ENCODE measurements at places on chromosomes 6 and 20. TPM values are rescaled to one million over a fixed set of nuclear protein-coding genes. Genes with fewer than 3 reads are reported as not detected.

DNA sequence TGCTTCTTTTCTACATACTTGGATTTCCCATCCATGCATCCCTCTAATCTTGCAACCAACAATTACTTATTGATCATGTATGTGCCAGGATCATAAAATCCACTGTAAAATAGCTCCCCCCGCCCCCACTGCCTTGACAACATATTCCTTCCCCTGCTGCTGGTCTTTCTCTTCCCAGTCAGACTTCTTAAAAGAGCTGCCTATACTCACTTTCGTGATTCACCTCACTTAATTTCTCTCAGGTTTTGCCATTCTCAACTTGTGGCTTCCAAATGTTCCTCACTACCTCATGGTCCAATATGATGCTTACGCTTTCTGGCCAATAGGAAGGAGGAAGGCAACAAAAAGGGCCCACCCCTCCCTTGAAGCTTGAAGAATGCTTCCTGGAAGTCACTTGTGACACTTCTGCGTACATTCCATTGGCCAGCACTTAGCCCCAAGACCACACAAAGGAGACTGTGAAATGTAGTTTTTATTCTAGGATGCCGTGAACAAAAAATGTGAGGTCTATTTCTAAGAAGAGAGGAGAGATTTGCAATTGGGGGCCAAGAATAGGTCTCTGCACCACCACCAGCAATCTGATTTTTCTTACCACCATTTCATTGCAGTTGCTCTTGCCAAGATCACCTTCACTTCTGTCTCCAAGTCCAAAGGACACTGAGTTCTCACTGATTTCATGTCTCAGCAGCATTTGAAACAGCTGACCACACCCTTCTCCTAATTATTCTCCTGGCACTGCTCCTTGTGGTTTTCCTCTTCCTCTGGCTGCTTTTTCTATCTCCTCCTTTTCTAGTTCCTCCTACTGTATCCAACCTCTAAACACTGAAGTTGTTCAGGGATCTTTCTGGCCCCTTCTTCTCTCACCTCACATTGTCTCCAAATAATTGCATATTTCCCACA lies 30.8 kb downstream of the CD164 start:
- no peak overlapping the region for H3K4me3 ChIP-seq
- no peak for DNase-seq
- H3K27ac ChIP-seq: no peak overlapping the region
- peaks cover 30% of the 10 kb centered on the region for H3K36me3 ChIP-seq
- peaks cover 8% of the 10 kb centered on the region for H3K4me1 ChIP-seq

The CAP2 gene
- total RNA-seq: not detected

GRCh38 chr6:106586815-106587415 lies 42.4 kb downstream of the RTN4IP1 start:
- H3K27ac ChIP-seq: no peak overlapping the region
- H3K36me3 ChIP-seq: peaks cover 9% of the 10 kb centered on the region
- no peak overlapping the region for H3K4me3 ChIP-seq
- no peaks in the 10 kb centered on the region for H3K27me3 ChIP-seq

DNA sequence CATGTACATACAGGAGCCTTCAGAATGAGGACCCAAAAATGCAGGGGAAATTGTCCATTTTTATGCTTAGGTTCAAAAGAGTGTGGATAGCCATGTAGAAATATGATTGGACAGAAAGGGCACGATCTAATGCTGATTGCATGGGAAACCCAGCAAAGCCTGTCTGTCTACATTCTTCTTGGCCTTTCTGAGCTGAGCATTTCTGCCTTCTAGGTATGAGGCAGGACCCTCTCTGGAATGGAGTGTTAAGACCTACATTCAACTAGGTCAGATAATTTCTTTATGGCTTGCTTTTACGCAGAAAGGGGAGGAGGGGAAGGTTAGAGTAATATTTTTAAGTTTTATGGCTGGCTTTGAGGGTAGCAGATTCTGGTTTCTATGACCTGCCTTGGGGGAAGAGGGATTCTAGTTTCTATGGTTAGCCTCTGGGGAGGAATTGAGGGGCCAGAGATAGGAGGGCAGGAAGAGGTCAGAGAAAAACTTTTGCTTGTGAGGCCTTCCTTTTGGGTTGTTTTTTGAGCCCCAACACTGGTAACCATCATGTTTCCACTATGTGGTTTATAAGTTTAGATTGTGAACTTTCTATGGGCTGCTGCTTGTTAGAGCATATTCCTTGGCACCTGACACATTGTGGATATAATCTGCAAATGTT lies 63.5 kb downstream of the LYRM2 start:
- peaks cover 31% of the 10 kb centered on the region for H3K4me1 ChIP-seq
- no peaks in the 10 kb centered on the region for H3K36me3 ChIP-seq
- H3K27ac ChIP-seq: peak overlapping the region; percentile 59
- DNase-seq: no peak
- no peak overlapping the region for H3K4me3 ChIP-seq

GRCh38 chr6:87522686-87523085 lies 49.9 kb downstream of the SLC35A1 start:
- DNase-seq: no peak
- H3K27ac ChIP-seq: no peak overlapping the region
- H3K4me1 ChIP-seq: no peaks in the 10 kb centered on the region
- no peak overlapping the region for H3K4me3 ChIP-seq
- no peaks in the 10 kb centered on the region for H3K27me3 ChIP-seq

- H3K36me3 ChIP-seq: no peaks in the 10 kb centered on the region
- H3K4me3 ChIP-seq: no peak overlapping the region
- no peak overlapping the region for H3K27ac ChIP-seq
- no peak for DNase-seq
- H3K4me1 ChIP-seq: no peaks in the 10 kb centered on the region
Measured at GRCh38 chr6:23218751-23219150, 649.4 kb downstream of the HDGFL1 start.

The TXLNB gene
- total RNA-seq: 0.37 TPM

DNA sequence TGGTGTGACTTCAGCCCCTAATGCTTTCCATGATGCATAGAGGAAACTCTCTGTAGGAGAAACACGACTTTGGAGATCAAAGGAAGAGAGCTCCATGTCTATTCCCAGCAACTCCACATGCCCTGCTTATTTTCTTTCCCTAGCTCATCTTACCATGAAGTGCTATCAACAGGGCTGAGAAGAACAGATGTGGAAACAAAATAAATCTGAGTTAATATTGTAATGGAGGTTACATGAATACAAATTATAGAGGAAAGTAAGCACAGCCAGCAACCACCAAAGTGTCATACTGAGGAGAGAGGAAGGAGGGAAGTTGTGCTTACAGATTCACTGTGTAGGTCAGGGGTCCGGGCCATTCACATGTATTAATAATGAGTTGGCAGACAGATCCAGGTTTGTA lies 157.5 kb downstream of the RFPL4B start:
- H3K4me3 ChIP-seq: no peak overlapping the region
- no peaks in the 10 kb centered on the region for H3K27me3 ChIP-seq
- no peak for DNase-seq
- H3K27ac ChIP-seq: no peak overlapping the region

DNA sequence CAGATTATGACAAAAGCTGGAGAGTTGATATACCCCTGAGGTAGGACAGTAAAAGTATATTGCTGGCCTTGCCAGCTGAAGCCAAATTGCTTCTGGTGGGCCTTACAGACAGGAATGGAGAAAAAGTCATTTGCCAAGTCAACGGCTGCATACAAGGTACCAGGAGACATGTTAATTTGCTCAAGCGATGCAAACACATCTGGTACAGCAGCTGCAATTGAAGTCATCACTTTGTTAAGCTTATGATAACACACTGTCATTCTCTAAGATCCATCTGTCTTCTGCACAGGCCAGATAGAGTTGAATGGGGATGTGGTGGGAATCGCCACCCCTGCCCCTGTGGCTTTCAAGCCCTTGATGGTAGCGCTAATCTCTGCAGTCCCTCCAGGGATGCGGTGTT lies 40.4 kb upstream of the POPDC3 start:
- peaks cover 2% of the 10 kb centered on the region for H3K27me3 ChIP-seq
- H3K27ac ChIP-seq: no peak overlapping the region
- H3K36me3 ChIP-seq: no peaks in the 10 kb centered on the region
- no peak for DNase-seq

DNA sequence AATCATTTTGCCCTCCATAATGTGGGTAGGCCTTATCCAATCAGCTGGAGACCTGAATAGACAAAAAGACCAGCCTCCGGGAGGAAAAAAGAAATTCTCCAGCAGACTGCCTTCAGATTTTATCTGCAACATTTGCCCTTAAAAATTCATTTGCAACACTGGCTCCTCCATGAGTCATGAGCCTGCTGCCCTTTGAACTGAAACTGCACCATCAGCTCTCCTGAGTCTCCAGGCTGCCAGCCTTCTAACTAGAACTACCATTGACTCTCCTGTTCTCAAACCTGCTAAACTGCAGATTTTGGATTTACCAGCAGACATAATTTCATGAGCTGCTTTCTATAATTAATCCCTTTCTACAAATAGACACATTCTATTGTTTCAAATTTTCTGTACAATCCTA lies 223.9 kb upstream of the THEMIS start:
- H3K27me3 ChIP-seq: no peaks in the 10 kb centered on the region
- H3K4me1 ChIP-seq: no peaks in the 10 kb centered on the region
- no peak for DNase-seq
- no peak overlapping the region for H3K4me3 ChIP-seq
- no peaks in the 10 kb centered on the region for H3K36me3 ChIP-seq

The RAB32 gene
- total RNA-seq: 0.21 TPM

DNA sequence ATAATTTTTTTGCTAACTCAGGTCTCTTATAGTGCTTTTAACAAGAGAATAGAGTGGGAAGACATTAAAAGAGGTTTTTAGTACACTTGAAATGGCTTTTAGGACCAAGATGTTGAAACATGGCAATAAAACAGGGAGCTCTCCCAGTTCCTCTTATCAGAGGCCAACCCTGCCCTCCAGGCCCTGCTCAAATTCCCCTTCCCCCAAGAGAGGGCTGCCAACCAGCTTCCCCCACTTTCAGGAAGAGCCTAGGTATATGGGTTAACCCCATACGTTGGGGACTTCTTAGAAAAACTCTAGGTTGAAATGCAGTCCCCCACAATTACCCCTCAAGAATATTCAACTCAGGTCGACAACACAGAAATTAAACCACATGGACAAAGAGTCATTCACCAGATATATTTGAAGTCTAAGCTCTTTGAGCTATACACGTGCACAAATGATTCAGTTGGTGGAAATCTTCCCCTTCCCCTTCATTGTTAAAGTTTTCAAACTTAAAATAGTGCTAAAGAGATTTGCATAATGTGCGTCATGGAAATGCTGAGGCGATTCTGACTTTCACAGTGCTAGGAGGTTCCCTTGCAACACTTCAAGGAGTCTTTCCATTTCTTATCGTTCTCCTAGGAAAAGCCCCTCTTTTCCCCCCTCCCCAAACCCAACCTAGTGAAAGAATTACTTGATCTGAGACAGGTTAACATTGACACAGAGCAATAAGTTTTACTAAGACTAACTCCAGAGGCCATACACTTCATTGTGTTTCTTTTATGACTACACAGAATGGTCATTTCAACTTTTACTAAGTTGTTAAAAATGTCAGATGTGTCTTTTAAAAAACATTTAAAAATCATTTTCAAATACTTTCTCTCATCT lies 49.8 kb upstream of the ENPP5 start:
- DNase-seq: no peak
- no peaks in the 10 kb centered on the region for H3K36me3 ChIP-seq

The SYCP2 gene
- total RNA-seq: 6.6 TPM

GRCh38 chr6:127868338-127868737 lies 32.5 kb downstream of the THEMIS start:
- no peak overlapping the region for H3K27ac ChIP-seq
- no peak overlapping the region for H3K4me3 ChIP-seq
- no peaks in the 10 kb centered on the region for H3K27me3 ChIP-seq
- no peak for DNase-seq
- peaks cover 77% of the 10 kb centered on the region for H3K36me3 ChIP-seq

DNA sequence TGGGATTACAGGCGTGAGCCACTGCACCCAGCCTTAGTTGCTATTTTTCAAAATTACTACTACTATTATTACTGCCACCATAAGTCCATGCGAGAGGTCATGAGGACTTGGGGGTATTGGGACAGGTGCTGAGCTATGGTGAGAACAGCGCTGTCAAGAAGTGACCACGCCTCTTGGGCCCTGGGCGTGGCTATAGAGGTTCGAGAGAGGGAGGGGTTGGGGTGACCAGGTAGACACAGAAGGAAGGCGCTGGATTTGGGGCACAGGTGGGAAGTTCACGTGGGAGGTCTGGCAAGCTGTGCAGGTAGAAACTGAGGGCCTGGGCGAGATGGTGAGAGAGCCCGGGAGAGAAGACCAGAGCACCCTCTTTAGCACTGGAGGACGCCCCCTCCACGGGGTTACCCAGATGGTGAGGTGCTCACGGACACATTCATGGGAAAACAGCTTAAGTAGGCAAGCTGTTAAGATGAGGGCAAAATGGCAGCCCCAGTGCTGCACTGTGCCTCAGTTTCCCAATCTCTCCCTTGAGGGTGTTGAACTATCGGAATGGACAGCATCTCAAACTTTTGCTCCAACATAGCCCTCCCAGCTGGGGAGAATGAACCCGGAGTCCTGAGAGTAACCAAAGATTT lies 61.0 kb downstream of the RAB44 start:
- peaks cover 2% of the 10 kb centered on the region for H3K27me3 ChIP-seq
- peaks cover 2% of the 10 kb centered on the region for H3K36me3 ChIP-seq
- no peak for DNase-seq
- H3K4me1 ChIP-seq: peaks cover 50% of the 10 kb centered on the region

DNA sequence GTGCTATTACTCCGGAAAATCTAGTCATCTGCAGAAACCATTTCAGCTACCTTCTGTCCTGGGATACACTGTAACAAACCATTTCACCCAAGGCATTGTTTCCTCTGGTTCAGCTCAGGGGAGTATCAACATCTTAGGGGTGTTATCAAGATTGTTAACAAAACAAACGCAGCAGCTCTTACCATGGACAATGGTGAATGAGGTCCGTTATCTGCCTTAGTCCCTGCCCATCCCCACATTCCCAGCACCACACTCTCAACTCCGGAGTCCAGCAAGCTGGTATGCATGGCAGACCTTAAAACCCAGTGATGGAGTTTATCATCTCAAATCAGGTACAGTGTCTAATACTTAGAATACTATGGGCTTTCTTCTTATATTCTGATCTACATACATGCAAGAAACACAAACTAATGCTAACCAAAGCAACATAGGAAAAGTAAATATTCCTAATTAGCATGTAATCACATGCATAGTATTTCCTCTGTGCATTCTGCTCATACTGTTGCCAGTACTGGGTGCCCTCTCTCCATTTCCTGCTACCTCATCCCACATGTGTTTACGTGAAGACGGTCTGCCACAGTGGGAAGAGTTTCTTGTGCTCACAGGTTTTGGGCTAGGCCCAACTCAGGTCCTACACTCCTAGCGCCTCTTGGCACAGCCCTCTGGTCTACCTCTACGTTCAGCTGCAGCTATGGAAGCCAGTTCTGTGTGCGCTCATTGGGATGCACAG lies 123.9 kb downstream of the DTNBP1 start:
- no peak overlapping the region for H3K4me3 ChIP-seq
- H3K4me1 ChIP-seq: no peaks in the 10 kb centered on the region
- H3K27me3 ChIP-seq: no peaks in the 10 kb centered on the region
- peaks cover 7% of the 10 kb centered on the region for H3K36me3 ChIP-seq

The ERVFRD-1 gene
- total RNA-seq: not detected

The RCAN2 gene
- not detected for total RNA-seq

- H3K4me1 ChIP-seq: peaks cover 42% of the 10 kb centered on the region
- peaks cover 8% of the 10 kb centered on the region for H3K27me3 ChIP-seq
- no peak overlapping the region for H3K27ac ChIP-seq
- no peak for DNase-seq
- H3K4me3 ChIP-seq: no peak overlapping the region
Measured at GRCh38 chr6:52538252-52538900, 38.5 kb downstream of the TRAM2 start.
